ENCODE measurements at places on chromosomes 4 and X.

- no peak for DNase-seq
Observed at GRCh38 chrX:41542536-41542935, 95.4 kb downstream of the NYX start.

DNA sequence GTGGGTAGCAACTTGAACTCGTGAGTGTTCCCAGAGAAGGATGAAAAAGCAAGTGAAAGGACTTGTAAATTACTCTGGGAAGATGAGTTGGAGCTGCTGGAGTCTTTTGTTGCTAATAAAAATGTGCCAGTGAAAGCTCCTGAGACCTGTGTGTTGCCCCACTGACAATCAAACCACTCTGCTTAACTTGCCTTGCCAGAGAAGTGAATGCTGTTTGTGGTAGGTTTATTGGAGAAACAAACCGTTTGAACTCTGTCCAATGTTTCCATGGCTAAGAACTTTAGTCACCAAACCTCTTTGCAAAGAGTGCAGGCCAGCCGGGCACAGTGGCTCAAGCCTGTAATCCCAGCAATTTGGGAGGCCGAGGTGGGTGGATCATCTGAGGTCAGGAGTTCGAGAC, 586.9 kb downstream of the PCDH7 start:
- no peak for DNase-seq

GRCh38 chr4:77367638-77368037, 210.6 kb downstream of the CCNG2 start:
- no peak for DNase-seq

DNA sequence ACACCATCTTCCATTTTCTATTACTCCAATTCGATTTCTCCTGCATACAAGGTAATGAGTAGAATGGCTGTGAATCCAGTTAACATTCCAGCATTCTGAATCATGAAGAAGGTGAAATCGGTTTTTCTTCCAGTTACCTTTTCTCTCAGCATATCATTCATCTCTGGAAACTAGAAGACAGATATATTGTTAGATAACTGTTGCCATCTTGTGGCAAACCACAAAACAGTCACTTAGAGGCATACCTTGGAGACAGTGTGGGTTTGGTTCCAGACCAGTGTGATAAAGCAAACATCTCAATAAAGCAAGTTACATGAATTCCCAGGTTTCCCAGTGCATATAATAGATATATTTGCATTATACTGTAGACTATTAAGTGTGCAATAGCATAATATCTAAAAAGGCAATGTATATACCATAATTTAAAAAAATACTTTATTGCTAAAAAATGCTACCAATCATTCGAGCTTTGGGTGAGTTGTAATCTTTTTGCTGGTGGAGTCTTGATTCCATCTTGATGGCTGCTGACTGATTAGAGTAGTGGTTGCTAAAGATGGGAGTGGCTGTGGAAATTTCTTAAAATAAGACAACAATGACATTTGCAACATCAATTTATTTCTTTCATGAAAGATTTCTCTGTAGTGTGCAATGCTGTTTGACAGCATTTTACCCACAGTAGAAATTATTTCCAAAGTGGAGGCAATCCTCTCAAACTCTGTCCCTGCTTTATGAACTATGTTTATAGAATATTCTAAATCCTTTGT, 82.1 kb downstream of the SLC39A8 start:
- peak; percentile 17 for DNase-seq

GRCh38 chr4:87521319-87521718, 7.9 kb downstream of the SPARCL1 start:
- no peak for DNase-seq

DNA sequence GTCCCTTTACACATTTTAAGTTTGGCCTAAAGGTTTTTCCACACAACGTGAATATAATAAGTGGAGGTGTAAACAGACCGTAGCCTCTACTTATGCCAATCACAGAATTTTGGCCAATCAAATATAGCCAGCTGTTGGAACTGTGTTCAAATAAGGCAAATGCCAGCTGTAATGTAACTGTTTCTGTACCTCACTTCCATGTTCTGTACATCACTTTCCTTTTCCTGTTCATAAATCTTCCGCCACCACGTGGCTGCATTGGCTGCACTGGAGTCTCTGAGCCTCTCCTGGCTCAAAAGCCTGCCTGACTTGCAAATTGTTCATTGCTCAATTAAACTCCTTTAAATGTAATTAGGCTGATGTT, 105.1 kb upstream of the SMIM31 start:
- DNase-seq = no peak

GRCh38 chr4:161419822-161420221, 744.0 kb downstream of the FSTL5 start:
- no peak for DNase-seq

- DNase-seq = no peak
Observed at GRCh38 chr4:622071-622995, 3.0 kb upstream of the PDE6B start.

- no peak for DNase-seq
Observed at GRCh38 chr4:98098764-98099163, 44.5 kb downstream of the STPG2 start.

GRCh38 chr4:17324386-17324830, 187.5 kb downstream of the QDPR start:
- no peak for DNase-seq

- no peak for DNase-seq
Observed at GRCh38 chrX:48939524-48940228, 17.7 kb downstream of the OTUD5 start.

GRCh38 chr4:116585246-116585645, 500.1 kb downstream of the TRAM1L1 start:
- no peak for DNase-seq

DNA sequence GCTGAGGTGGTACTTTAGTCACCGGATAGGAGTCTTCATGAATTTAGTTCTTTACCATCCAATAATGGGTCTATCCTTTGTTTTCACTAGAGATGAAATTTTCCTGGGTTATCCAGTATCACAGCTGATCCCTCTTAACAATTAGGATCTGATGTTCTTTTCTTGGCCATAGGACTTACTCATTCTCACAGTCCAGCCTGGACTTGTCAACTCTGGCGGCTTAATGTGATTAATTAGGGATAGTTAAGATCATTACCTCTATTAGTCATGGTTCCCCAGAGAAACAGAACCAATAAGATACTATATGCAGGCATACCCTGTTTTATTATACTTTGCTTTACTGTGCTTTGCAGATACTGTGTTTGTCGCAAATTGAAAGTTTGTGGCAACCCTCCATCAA, 272.7 kb upstream of the FAT4 start:
- DNase-seq = no peak

DNA sequence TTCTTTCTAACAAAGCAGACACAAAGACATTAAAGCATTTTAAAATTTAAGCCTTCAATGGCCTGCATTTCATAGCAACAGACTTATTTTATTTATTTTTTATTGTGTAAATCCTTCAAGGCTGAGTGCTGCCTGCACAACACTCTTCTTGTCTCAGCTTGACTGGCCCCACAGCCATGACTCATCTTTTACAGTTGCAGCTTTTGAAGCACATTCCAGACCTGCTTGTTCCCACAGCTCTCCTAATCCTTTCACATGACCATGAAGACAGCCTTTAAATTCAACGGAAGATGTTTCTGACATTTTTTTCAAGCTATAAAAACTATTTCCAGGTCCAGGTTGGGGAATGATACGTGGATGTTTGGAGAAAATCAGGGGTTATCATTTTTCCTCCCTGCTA, 276.9 kb upstream of the TACR3 start:
- peak; percentile 17 for DNase-seq

DNA sequence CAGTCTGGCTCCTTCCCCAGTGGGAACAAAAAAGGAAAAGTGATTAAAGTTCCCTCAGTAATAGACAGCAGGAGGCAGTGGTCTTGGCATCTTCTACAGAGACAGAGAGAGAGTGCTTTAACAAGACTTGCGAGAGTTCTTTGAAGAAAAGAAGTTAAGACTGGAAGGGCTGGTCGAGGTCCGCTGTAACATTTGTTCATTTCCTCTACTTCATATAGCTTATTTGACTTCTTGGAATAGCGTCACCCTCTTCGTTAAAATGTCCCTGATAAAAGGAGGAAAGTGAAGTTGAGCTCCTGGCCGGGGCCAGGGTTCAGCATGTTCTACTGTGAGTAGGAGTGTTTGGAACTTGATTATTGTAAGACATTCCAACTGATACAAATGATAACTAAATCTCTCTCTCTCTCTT, 179.8 kb downstream of the SLIT2 start:
- DNase-seq = no peak

DNA sequence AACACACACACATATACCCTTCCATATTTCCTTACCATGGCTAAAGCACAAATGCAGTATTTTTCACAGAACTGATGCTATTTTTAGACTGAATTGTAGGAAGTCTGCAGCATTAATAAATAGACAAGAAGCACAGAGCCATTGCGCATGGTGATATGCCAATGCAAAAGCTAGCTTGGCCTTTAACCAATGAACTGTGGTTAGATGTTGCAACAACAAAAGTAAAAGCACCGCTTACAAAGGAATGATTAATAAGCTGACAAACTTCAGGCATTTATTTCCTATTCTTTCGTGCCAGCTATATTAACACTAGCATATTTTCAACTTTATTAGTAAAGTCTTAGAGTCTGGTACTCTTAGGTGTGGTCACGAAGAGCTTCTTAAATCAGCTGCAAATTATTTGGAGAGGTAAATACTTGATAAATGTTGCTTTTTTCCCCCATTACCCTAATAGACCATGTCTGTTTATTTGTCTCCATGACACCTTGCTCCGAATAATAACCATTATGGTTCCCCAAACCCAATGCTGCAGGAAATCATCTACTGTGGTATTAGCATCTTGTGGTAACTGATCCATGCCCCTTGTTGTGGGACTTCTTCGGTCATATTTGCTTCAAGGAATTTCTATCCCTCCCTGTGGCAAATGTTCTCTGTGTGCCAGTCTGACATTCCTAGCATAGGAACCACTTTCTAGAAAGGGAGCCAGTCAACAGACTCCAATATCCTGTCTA, 306.1 kb upstream of the TAPT1 start:
- no peak for DNase-seq

- no peak for DNase-seq
Observed at GRCh38 chr4:169664615-169665014, 44.2 kb downstream of the CLCN3 start.

- DNase-seq = no peak
Observed at GRCh38 chrX:43656005-43656494, at the start of gene MAOA. MAOA (plus strand) TSS chrX:43656299; CDS start chrX:43656342, 43 bp downstream.

DNA sequence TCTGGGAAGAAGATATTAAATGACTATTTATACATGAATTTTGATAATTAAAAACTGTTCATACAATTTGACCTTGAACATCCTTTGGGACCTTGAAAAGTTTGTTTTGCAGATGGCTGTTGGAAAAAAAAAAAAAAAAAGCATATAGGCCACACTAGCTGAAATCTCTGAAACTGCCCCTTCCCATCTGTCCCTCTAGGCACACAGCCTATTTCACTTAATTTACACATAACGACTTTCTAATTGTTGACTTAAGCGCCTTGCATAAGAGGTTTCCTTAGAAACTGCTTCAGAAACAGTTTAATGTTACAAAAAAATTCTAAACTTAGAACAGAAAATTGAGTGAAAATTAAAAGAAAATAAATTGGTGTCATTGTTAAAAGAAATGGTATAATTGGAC, 131.0 kb downstream of the COX18 start:
- DNase-seq = no peak

DNA sequence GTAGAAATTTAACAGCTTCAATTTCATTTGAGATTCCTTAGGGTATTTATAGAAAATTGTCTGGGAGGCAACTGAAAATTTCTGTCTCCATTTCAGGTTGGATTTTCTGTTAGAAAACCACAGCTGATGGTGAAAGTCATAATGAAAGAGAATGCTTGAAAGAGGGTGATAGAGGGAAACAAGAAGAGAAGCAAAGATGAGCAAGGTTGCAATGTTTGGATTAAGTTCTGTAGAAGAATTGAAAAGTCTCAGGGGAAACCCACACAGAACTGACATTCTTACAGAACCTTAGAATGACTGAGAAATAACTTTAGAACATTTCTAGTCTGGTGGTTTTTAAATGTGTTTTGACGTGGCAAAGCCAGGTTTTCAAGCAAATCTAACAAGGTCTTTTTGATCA, 14.7 kb downstream of the GBA3 start:
- no peak for DNase-seq

GRCh38 chrX:103864886-103865534, 33.0 kb upstream of the RAB9B start:
- DNase-seq = no peak

GRCh38 chr4:8682725-8683124, 90.2 kb downstream of the CPZ start:
- DNase-seq = no peak

DNA sequence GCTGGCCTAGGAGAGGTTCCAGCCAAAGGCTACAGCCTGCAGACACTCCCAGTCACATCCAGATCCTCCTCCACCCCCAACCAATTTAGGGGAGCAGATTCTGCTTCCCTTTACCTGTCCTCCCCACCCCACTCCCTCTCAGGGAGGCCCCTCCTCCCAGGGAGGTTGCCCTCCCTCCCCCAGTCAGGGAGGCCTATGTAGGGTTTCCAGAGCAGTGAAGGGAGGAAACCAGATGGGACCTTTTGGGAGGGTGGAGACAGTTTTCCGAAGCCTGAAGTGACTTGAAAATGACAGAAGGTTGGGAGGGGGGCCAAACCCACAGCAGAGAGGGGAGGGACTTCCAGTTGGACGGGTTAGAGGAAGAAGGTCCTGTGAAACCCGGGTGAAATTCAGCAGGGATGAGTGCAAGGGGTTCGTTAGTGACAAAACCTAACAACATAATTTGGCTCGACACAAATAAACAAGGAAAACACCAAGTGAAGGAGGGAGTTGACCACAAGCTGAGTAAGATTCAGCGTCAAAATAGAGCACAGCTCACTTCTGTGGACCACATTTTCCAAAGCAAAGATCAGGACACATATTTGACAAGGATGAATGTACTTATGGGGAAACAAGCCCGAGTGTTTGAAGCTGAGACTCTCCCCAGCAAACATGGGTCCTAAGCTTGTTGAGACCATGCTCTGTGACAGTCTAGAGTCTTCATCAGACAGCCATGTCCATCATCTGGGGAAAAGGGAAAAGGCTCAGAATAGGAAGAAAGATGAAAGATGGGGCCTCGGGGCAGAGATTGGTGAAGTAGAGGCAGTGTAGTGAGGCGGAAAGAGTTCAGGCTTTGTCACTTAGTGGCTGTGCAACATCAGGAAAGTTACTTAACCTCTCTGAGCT, 46.4 kb downstream of the PRPS1 start:
- DNase-seq = no peak

GRCh38 chr4:142581881-142582280, 264.2 kb downstream of the INPP4B start:
- no peak for DNase-seq

DNA sequence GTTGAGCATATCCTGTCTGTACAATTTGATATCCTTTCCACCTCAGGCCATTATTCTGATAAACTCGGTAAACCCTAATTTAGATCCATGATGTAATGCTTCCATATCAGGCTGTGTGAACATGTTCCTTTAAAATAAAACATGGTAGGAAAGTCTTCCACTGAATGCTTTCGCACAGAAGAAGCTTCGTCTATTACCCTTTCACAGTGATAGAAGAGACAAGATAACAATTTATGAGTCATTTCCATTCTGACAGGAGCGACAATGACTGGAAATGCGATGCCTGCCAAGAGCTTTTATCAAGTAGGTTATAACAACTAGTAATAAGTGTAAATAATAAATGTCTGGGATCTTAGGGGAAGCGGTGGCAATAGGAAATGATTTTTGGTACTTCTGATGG, 98.8 kb downstream of the TTC29 start:
- no peak for DNase-seq
